ENCODE measurements at places on chromosomes 5 and 9.

GRCh38 chr5:146419696-146420095, 27.4 kb upstream of the TCERG1 start:
- DNase-seq, result no peak

DNA sequence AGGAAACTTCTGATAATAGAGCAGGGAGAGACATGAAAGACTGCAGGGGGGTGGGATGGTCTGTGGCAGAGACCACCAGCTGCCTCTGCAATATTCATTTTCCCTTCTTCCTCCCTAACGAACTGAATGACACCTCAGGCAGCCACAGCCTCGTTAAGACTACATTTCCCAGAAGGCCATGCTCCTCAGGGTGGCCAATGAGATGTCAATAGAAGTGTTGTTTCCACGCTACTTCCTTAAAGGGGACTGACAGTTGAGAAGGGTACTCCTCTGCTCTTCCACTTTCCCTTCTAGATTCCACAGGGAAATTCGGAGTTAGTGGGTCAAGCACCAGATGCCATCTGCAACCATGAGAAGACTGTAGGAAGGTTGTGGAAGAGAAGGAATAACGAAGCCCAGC, 52.0 kb upstream of the DAPK1 start:
- DNase-seq, result peak; percentile 48

DNA sequence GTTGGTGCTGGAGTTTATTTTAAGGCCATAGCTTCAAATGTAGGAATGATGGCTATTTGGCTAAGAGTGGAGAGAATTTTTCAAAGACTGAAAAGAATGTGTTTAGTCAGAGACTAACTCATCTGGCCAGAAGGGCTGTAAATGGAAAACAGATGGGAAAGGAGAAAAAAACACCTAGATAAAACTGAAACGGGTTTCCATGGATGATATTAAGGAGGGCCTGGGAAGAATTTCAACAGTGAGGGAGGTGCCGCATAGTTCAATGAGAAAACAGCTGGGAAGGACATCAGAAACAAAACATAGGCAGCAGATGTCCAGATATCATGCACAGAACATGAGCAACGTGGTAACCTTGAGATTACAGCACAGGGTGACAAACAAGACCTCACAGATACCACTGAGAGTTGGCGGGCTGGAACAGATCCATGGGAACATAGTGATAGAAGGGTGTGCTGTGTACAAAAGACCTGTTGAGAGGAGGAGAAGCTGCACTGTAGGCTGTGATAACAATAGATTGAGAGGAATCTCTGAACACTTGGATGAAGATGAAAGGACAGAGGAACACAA, 31.2 kb upstream of the RAD23B start:
- DNase-seq, result no peak

- no peak for DNase-seq
Measured at GRCh38 chr5:121251954-121252353, 599.7 kb upstream of the FTMT start.

DNA sequence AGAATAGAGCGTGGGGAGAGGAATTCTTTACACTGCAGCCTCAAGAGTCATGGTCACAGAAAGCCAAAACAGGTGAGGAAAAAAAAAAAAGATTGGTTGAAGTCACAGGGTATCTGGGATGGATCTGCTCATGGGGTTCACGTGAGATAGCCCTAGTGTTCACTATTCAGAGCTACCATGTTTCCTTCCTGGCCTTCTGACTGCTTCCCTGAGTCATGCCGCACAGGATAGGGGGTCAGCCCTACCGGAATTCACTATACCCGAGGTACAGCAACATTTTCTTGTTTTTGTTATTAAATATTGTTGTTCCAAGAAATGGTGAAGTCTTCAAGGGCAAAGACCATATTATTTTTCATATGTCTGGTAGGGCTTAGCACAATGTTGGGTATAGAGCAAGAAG, 21.5 kb upstream of the MAN2A1 start:
- DNase-seq, result no peak

DNA sequence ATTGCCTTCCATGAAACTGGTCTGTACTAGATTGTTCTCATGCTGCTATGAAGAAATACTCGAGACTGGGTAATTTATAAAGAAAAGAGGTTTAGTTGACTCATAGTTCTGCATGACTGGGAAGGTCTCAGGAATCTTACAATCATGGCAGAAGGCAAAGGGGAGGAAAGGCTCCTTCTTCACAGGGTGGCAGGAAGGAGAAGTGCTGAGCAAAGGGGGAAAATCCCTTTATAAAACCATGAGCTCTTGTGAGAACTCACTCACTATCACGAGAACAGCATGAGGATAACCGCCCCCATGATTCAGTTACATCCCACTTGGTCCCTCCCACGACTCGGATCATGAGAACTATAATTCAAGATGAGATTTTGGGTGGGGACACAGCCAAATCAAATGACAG, 163.2 kb downstream of the RFK start:
- no peak for DNase-seq
